ENCODE measurements at places on chromosomes 2 and 18.

DNA sequence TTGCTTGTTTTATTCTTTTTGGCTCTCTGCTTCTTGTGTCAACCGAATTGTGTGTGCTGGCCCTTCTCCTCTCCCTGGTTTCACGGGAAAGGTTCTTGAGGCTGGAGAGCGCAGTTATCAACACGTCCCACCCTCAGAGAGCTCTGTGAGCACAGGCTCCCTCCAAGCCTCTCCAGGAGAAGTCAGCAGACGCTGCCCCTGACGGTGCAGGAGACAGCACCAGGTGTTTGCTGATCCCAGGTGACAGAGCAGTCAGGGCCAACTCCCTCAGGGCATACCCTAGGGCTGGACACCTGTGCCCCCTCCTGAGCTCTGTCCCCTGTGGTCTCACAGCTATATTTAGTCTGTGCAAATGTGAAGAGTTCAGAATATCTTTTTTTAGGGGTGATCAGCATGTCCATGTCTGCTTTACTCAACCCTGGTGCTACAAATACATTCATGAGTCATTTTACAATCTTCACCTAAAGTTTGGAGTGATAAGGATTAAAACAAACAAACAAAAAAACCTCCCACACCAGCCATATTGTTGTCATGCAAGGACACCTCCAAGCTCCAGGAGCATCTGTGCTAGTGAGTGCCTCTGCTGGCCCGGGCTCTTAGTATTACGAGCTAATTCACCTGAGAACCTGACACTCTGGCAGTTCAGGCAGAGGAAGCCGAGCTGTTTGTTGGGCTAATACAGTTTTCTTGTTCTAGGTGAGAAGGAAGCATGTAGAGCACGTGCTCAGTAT is 65.9 kb upstream of the TMEM200C start:
- DNase-seq, result no peak

GRCh38 chr2:174568425-174568824 is 29.2 kb downstream of the WIPF1 start:
- DNase-seq, result no peak

- DNase-seq, result no peak
These were observed 218.4 kb upstream of the DTNA start for GRCh38 chr18:34491719-34492118.

DNA sequence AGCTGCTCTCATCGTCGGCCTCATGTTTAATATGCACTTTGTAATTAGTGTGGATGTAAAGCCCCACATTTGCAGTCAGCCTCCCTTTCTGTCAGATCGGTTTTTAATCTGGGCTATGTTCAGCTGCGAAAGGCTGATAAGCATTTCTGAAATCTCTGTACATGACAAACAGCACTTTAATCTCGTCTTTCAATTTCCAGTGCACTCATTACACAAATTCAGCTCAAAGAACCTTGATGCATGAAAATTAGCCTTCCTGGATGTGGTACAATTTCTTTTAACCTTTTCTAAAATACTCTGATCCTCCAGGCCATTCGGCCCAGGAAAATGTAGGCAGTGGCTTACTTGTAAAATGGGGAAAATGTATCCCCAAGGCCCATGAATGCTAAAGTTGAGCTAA is 265.1 kb downstream of the RND3 start:
- DNase-seq, result no peak

DNA sequence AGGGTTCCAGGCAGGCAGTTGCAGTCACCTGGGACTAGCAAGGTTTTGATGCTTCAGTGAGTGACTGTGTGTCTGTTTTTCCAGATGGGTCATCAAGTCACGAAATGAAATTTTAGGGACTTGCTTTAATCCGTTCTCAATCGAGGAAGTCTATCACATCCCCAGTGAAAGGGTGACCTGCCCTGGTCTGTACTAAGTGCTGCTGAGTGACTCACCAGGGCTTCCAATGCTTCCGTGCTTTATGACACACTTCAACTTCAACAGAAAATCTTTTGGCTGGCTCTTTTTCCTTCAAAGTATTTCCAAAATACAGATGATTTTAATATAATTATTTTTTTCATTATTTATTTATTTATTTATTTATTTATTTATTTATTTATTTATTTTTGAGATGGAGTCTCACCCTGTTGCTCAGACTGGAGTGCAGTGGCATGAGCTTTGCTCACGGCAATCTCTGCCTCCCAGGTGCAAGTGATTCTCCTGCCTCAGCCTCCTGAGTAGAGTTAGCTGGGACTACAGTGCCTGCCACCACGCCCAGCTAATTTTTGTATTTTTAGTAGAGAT is 18.4 kb downstream of the TFCP2L1 start:
- DNase-seq, result no peak

DNA sequence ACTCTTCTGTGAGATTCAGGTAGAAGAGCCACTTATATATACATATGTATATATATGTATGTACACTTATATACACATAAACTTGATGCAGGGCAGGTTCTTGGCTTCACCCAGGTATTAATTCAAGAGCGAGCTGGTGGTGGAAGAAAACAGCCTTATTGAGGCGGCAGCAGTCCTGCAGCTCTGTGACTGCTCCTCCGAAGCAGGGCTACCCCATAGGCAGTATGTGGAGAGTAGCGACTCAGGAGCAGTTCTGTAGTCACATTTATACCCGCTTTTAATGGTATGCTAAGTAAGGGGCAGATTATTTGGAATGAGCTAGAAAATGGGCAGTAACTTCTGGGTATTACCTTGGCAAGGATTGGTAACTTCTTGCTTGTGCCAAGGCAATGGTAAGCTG is 280.6 kb upstream of the TFPI start:
- no peak for DNase-seq

- no peak for DNase-seq
These were observed 5.2 kb downstream of the GALR1 start for GRCh38 chr18:77254711-77255405.

DNA sequence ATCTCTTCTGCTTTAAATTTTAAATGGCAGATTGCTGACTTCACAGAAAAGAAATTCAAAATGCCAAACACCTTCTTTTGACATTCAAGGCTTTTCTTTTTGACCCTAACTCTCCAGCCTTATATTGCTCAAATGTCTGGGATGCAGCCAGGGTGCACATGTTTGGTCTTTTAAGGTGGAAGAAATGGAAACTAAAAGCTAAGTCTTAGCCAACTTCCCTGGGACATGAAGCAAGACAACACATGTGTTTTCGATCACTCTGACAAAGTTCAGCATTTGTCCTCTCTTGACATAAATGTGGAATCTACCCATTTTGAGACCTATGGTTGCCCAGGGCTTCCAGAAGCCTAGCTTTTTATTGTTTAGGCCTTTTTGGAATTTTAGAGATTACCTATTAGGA is 161.6 kb downstream of the RDH14 start:
- no peak for DNase-seq

DNA sequence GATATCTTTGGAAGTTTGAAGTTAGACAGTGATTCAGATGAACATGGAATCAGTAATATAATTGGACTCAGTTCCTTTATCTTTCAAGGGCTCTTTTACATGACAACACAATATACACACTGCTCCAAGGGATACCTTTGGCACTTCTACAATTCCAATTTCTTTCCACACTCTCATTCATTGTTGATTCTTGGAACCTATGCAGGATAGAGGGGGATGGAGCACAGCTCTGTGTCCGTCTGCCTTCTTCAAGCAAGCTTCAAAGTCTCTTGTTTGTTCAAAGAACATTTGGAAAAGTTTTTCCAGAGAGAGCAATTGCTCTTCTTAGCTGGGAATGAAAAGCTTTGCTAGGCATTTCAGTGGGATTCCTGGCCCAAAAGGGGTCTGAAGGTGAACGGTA is 276.2 kb upstream of the ZEB2 start:
- DNase-seq, result no peak

GRCh38 chr2:239818086-239818485 is 207.1 kb downstream of the NDUFA10 start:
- no peak for DNase-seq

DNA sequence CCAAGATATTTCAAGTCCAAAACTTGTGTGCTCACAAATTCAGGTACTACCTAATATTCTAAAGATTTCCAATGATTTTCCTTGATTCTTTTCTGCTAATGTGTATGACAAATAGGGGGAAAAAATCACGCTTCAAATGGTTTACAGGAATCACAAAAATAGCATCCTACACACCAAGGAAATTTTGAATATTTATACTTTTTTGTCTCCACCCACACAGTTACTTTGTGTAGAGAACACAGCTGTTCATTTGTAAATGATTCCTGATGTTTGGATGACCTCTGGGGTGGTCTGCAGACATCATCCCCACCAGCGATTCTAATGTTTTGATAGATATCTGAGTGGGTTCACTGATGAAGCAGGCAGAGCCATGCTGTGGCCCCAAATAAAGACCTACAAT is 260.6 kb upstream of the NCKAP5 start:
- no peak for DNase-seq

DNA sequence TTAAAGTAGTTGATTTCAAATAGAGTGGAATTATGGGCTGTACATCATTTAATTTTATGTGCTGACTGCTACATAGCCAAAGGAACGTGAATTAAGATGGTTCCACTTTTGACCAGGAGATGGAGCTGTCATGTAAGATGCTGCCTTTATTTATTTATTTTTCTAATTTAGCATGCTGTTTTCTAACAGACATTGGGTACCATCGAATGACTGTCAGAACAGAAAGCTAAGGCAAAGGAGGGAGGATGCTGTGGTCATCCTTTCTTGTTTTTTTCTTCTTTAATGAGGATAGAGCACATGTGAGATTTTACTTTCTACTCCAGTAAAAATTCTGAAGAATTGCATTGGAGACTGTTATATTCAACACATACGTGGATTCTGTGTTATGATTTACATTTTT is at the start of gene SCN2A:
Gene SCN2A, plus strand, starts transcription at position 185 of the 400 bp plus-strand sequence. CDS start 56,410 bp downstream, outside the sequence.
- peak; percentile 92 for DNase-seq

DNA sequence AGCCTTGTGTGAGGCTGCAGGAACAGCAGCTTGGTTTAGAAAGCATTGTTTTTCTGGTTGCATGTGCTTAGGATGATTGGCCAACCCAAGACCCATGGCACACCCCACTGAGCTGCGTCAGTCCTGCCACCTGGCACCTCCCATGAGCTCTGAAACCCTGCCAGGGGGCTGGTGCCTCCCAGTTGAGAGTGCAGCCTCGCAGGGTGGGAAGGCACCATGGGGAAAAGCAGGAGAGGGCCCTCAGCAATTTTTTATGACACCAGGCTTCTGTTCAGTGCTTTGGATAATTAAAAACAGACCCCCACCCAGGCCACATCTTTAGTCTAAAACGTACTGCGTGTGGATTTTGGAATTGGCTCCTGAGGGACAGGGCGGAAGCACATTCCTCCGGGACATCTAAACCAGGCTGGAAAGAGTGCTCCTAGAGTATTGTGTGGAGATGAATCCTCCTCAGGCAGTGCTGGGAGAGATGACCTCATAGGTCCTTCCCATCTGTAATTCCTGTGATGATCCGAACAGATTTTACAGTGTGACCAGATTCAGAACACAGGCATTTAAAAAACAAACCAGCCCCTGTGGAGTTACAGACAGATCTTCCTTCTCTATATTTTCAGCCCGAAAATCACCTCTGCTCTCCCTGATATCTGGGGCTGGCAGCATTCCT is 438.3 kb downstream of the ZNF521 start:
- peak; percentile 79 for DNase-seq

- no peak for DNase-seq
These were observed 300.9 kb upstream of the SLC8A1 start for GRCh38 chr2:40752796-40753195.

- DNase-seq, result no peak
These were observed 104.8 kb downstream of the MAP4K4 start for GRCh38 chr2:101802329-101802728.

DNA sequence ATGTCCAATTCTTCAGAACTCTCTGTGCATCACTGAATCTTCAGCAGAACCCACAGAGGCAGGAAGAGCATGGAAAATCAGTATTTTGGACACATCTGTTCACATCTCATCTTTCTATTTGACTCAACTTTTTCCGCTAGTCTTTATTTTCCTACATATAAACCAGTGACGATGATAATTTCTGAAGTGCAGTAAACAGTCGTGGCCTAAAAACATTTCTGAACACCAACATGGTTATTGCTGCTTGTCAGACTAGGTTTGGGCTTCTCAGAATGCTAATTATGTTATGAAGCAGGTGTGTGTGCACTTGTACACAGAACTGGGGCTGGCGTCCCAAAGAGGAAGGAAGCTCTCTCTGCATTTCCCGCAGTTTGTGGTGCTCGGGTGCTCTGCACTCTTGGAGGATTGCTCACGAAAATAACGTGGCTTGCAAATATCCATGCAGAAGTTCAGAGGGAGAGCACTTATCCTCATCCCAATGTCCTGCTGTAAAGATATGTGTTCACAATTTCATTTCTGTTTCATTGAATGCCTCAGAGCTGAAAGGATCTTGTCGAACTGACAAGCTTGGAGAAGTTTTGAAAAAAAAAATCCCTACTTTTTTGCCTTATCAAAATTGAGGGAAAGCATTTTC is 50.8 kb downstream of the EDAR start:
- DNase-seq, result no peak

GRCh38 chr2:140067661-140068060 is 1287.5 kb upstream of the NXPH2 start:
- no peak for DNase-seq

DNA sequence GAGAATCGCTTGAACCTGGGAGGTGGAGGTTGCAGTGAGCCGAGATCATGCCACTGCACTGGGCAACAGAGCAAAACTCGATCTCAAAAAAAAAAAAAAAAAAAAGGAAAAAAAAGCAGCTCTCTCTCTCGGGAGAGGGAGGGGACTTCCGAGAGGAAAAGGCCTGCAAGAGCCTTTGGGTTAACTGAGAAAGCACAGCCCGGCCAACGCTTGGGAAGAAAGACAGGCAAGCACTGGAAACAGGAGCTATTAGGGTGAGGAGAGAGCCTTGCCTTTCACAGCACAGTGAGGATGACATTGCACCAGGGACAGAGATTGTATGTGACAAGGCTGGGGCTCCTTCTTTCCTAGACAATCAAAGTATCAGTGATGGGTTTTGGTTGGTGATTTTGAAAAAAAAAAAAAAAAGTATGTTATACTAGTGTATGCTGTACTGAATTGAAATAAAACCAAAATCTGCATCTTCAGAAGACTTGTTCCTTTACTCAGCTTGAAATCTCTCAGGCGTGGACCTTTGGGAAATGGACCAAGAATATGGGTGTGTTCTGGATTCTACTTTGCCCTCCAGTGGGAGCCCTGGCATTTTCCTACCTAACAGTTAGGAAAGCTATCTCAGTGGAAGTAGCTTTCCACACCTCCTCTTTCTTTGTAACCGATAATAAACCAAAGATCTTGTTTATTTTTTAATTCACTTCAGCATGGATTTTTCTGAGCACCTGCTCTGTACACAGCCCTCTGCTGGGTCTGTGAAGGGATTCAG is 16.7 kb downstream of the SRSF7 start:
- DNase-seq, result no peak

DNA sequence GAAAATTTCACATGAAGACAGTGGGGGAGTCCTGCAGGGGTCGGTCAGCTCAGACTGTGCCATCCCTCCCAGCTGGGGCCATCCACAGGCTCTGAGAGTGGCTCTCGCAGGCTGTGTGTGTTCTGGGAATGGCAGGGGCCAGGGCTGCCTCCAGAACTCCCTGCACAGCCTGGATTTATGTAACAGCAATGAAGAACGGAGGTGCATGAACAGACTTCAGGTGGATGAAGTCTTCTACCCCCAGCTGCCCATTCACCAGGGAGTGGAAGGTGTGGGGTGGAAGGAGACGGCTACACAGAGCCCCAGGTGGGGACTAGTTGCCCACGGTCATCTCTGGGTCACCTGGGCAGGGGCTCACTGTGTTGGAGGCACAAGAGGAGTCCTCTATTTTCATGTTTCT is 56.1 kb upstream of the HDAC4 start:
- DNase-seq, result no peak
